ENCODE measurements at places on chromosomes 4 and X.

GRCh38 chr4:139668036-139668435 is 2.4 kb downstream of the MGST2 start:
- DNase-seq, result no peak

DNA sequence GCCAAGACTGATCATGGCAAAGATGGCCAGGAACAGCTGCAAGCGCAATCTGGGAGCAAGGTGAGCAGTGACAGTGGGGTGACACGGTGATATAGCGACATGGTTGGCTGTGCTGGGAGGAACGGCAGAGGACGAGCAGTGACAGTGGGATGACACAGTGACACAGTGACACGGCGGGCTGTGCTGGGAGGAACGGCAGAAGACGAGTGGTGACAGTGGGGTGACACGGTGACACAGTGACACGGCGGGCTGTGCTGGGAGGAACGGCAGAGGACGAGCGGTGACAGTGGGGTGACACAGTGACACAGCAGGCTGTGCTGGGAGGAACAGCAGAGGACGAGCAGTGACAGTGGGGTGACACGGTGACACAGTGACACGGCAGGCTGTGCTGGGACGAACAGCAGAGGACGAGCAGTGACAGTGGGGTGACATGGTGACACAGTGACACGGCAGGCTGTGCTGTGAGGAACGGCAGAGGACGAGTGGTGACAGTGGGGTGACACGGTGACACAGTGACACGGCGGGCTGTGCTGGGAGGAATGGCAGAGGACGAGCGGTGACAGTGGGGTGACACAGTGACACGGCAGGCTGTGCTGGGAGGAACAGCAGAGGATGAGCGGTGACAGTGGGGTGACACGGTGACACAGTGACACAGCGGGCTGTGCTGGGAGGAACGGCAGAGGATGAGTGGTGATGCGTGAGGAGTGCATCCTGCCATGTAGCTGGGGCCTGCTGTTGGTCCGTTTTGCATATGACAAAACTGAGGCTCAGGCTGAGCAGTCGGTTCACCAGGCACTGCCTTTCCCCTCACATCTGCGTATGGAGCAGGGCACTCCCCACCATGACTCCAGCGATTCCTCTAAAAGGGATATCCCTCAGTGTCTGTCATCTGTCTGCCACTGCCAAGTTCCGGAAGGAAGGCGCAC is 36.0 kb upstream of the MXD4 start:
- no peak for DNase-seq

DNA sequence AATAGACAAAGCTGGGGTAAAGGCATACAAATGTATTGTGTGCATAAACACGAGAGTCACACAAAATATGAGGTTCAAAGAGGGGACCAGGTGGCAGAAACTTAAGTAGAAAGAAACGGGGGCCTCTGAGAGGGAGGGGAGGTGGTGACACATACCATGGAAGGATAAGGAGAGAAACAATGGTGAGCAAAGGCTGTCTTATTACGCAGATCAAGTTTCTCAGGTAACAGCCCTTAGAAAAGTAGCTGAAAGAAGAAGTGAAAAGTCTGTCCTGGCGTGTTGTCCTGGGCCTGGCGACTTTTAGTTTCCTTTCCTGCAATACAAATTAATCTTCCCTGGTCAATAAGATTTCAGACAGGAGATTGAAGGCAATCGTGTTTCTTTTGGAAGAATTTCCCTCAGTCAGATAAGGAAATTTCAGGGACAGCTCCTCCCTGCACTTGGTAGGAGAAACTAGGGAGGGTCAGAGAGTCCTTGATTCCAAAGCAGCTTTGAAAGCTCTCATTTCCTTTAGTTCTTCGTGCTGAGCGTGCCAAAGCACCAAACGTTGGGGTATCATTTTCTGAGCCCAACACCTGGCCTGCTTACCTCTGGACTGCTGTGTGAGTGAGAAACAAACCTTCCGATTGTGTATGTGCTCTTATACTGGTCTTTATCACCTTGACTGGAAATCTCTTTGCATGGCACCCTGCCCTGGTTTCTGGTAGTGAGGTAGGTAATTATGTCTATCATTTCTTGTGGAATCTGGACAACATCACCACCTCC is 676.7 kb upstream of the LCORL start:
- DNase-seq, result no peak

- no peak for DNase-seq
Observed at GRCh38 chr4:25299476-25300203, 12.9 kb upstream of the ZCCHC4 start.

GRCh38 chr4:26099967-26100366 is 185.9 kb downstream of the SMIM20 start:
- DNase-seq, result no peak
